Left ventricle myocardium inferior (tissue), 1 donor: ENCODE measurements at places on chromosomes 3 and 15. TPM values are rescaled to one million over a fixed set of nuclear protein-coding genes. Genes with fewer than 3 reads are reported as not detected.

DNA sequence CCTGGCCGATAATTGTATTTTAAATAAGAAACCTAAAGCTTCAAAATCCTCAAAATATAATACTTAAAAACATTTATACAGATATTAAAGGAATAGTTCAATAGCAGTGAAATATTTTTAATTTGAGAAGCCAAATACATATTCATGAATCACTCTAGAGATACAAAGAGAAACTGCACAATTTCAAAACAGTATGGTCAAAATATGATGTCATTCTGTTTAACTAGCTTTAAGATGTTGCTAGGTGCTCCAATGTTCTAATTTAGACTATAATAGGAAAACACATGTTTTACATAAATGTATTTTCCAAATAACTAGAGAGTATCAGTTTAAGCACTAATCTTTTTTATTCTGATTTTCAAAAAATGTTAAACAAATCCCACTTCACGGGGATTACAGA, 10.3 kb upstream of the NRROS start:
- no peaks in the 10 kb centered on the region for H3K27me3 ChIP-seq
- DNase-seq: no peak
- peaks cover 23% of the 10 kb centered on the region for H3K4me1 ChIP-seq
- no peak overlapping the region for H3K27ac ChIP-seq
- no peaks in the 10 kb centered on the region for H3K36me3 ChIP-seq

DNA sequence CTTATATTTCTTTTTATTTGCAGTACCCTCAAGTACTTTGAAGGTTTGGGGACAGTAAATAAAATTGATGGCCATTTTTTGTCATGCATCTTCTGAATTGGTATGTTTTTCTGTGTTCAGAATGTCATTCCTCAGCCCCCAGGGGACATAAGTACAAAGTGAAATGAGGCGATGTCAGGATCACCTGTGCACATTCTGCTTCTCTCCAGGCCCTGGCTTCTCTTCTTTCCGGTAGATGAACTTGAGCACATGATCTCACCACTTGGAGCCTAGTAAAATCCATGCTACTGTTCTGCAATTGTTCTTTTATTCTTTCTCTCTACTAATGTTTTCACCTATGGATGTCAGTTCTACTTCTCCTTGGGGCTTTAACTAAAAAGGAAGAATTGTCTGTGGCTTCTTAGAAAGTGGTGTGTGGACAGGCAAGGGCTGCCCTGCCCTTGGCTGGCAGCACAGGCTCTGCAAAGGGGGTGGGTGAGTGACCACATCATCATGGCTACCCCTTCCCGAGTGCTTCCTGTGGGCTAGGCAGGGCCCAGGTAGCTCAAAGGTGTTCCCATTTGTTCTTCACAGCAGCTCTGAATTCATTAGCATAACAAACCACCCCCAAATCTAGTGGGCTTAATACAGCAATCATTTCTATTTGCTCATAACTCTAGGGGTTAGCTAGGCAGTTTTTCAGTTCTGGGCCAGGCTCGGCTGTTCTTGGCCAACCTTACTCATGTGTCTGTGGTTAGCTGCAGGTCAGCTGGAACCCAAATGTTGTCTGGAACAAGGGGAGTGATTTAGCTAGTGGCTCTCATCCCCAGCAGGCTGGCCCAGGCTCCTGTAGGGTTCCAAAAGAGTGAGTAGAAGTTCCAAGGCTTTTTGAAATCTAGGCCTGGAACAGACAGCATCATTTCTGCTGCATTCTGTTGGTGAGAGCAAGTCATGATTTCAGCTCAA, 154.0 kb upstream of the CTDSPL start:
- H3K4me3 ChIP-seq: no peak overlapping the region
- H3K27me3 ChIP-seq: no peaks in the 10 kb centered on the region
- H3K4me1 ChIP-seq: peaks cover 30% of the 10 kb centered on the region
- no peak overlapping the region for H3K27ac ChIP-seq

DNA sequence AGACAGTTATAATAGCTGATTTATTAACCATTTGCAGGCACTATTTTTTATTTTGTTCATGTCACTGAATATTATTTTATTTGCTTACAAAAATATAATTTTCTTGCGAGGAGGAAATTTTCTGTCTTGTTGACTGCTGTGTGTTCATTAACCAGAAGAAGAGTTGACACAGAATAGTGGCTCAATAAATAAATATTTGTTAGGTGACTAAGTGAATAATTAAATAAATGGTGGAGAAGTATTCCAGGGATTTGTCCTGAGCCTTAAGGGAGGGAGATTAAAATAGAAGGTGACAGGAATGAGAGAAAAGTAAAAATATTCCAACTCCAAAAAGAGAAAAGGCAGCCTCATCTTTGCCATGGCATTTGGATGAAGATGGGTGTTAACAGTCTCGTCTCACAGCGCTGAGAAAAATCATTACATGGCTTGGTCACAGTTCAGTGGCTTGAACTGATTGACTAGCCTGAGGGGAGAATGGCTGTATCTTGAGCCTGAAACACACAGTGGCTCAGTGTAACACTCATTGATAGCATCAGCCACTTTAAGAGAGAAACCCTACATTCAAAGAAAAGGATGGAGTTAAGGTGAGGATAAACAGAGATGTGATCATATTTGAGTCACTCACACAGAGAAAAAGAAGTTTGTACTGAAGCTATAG, 449.9 kb upstream of the NAALADL2 start:
- no peaks in the 10 kb centered on the region for H3K4me1 ChIP-seq
- no peak for DNase-seq
- no peaks in the 10 kb centered on the region for H3K27me3 ChIP-seq
- H3K4me3 ChIP-seq: no peak overlapping the region
- no peaks in the 10 kb centered on the region for H3K36me3 ChIP-seq

GRCh38 chr15:39495871-39496840, 84.7 kb upstream of the THBS1 start:
- peak overlapping the region; percentile 11 for H3K27ac ChIP-seq

DNA sequence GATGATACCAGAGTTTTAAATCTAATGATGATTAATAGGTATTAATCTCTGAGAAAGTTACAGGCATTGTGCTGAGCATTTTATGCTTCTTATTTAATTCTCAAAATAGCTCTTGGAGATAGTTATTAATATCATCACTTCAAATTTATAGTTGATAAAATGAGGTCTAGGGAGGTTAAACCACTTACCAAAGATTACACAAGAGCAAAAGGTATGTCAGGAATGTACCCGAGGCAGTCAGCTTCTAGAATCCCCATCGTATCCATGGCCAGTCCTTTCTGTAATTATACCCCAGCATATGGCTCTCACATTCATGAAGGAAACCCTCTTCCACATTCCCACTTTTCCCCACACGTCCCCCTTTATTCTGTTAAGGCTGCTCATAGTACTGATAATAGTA, 421.3 kb downstream of the PYDC2 start:
- H3K4me3 ChIP-seq: no peak overlapping the region
- H3K36me3 ChIP-seq: no peaks in the 10 kb centered on the region
- DNase-seq: no peak
- H3K27me3 ChIP-seq: no peaks in the 10 kb centered on the region
- peak overlapping the region; percentile 38 for H3K27ac ChIP-seq

DNA sequence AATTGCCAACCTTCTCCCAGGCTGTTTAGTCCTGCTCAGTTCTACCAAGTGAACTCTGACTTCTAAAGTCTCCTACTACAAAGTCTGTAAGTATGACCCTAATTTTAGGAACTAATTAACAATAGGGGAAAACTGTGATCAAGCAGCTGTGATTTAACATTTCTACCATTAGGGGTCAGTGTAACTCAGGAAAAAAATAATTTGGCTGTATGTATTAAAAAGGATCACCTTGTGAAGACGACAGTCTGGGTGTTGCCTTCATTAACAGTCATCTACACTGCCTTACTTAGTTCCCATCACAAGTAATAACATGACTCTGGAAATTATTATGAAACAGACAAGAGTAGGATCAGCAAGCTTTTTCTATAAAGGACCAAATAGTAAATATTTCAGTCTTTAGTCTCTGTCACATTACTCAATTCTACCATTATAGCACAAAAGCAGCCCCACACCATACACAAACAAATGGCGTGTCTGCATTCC, 4.2 kb upstream of the NPHP3 start:
- no peak overlapping the region for H3K4me3 ChIP-seq
- H3K4me1 ChIP-seq: peaks cover 24% of the 10 kb centered on the region
- H3K36me3 ChIP-seq: no peaks in the 10 kb centered on the region
- DNase-seq: no peak

The PLA2G4E gene
- total RNA-seq: not detected

The MYO5C gene
- total RNA-seq: 2.9 TPM

The WDR49 gene
- total RNA-seq: 3.7 TPM
